ENCODE measurements at places on chromosomes 1 and 21.

DNA sequence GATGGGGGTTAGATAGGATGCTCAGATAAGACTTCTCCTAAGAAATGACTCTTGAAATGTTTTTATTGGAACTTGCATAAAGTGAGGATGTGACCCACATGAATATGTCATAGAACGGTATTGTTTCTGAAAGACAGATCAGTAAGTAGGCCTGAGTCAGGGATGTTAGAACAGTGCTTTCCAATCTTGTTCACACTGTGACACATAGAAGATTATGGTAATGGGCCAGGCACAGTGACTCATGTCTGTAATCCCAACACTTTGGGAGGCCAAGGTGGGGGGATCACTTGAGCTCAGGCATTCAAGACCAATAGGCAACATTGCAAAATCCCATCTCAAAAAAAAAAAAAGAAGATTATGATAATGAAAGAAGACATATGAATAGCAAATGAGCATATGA lies 32.9 kb downstream of the FMO4 start:
- no peak for DNase-seq

DNA sequence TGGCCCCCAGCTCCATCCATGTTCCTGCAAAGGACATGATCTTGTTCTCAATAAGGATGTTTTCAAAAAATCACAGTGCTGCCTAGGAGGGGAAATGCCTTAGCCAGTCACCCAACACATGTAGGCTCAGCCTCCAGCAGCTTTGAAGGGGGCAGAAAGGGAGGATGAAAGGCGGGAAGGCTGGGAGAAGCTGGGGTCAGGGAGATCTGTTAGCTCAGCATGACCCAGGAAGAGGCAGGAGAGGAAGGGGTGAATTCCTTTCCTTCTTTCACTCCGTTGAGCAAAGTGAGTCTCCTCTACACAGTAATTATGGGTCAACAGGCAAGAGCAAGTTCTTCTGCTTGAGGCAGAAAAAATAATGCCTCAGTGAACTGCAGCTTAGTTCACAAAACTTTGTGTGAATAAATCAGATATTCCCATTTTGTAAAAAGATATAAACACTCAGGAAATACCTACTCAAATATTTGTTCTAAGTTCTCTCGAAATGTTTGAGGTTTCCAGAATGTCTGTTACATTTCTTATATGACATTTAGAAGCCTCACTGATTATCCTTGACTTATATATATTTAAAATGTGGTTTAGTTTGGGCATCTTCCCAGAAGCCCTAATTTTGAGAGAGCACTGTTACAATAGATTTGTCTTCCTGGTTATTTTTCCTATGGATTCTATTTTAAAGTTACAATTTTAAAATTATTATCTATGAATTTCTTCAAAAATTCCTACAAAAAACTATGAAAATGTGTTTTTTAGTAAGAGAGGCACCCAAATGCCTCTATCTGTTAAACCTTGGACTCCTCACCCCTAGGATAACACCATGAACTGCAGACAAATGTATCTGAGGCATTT lies 116.8 kb downstream of the KCNJ6 start:
- DNase-seq = no peak

- no peak for DNase-seq
Measured at GRCh38 chr21:18000981-18001686, 182.0 kb upstream of the C21orf91 start.

GRCh38 chr1:70537788-70538187 lies 126.7 kb downstream of the CTH start:
- DNase-seq = no peak

GRCh38 chr1:151680391-151680790 lies 36.2 kb downstream of the CELF3 start:
- no peak for DNase-seq

DNA sequence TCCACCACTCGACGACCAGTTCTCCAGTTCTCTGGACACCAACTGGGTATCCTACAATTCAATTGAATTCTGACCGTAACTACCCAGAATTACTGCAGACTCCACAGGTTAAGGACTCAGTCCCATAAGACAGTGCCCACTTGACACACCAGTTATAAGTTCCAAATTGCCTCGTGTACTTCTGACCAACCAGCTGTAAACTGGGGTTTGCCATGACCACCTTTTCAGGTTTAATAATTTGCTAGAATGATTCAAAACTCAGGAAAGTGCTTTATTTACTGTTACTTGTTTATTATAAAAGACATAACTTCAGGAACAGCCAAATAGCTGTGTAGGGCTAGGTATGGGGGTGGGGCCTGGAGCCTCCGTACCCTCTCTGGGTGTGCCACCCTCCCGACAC lies 15.3 kb downstream of the NUDC start:
- no peak for DNase-seq

DNA sequence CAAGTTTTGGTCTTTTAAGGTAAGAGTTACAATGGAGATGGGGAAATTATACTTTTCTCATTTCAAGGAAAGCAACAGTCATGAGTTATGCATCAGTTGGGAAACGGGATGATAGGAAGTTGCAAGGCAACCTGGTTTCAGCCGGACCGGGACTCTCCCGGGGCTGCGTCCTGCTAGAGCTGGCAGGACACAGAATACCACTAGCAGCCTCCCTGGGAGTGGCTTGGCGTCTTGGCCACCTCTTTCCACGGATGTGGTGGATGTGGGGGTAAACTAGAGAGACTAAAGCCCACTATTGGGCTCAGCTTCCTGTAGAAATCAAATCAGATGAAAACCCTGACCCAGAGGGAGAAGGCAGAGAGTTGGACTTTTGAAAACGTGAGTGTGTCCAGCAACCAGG lies 71.9 kb downstream of the ADARB1 start:
- no peak for DNase-seq

DNA sequence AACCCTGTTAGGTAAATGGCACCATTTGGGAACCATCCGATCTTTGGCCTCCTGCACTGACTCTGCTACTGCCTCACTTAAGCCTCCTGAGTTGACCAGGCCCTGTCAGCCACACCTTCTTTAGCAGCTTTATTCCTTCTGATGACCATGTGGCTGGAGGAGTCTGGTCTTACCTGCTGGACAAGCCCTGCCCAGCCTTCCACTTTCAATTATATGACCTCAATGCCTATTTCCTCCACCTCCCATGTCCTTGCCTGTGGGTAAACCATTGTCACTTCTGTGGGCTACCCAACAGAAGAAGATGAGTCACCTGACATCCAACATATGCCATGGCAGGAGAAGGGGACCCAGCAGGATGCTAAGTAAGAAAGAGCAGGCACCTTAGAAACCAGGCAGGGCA lies 393.8 kb downstream of the NTNG1 start:
- no peak for DNase-seq

- DNase-seq = no peak
Measured at GRCh38 chr1:8816831-8817411, 519 bp downstream of the RERE start.

DNA sequence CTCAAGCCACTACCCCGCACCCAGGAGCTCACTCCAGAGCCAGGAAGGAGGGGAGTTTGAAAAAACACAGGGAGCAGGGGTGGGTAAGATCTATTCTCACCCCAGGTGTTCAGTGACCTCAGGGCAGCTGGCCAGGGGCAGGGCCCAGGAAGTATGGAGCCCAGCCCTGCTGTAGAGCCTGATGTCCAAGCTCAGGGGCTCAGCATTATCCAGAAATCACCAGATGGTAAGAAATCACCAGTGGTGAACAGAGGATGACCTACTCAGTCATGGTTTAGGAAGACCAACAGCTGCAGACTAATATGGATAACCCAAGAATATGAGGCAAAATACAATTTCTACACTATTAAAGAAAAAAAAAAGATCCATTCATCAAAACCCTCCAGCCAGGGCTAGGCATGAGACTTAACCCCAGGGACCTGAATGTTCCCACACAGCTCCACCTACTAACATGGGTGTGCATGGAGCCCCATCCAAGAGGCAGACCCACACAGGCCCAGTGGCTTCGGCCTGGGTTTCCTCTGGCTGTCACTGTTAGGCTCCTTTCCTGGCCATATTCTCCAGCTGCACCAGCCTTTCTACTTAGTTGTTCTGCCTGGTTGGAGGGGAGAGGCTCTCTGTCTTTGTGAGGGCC lies 67.6 kb downstream of the KCNN3 start:
- no peak for DNase-seq

GRCh38 chr21:36053715-36054062 lies 6.6 kb downstream of the SETD4 start:
- no peak for DNase-seq

DNA sequence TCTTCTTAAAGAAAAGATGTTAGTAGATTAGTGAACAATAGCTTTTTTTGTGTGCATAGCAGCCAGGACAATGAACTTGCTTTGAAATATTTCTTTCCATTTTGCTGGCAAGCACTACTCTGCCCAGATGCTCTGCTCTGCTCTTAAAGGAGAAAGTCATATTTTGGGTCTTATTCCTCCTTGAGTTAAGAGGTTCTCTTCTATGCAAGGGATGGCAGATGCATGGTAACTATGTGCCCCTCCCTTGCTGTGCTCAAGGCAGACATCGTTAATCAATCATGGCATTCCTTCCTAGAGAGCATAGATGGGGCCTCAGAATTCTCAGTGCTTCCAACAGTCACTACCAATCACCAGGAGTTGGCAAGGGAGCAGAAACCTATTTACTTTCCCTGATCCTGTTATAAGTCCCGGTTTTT lies 27.6 kb downstream of the NIPAL3 start:
- no peak for DNase-seq

GRCh38 chr21:45069711-45070110 lies 4.7 kb upstream of the ADARB1 start:
- no peak for DNase-seq

- no peak for DNase-seq
Measured at GRCh38 chr21:35737899-35738346, 322.4 kb downstream of the SETD4 start.

- no peak for DNase-seq
Measured at GRCh38 chr1:96581772-96582171, 139.8 kb upstream of the PTBP2 start.

GRCh38 chr1:225987491-225988316 lies 11.4 kb downstream of the SDE2 start:
- no peak for DNase-seq

DNA sequence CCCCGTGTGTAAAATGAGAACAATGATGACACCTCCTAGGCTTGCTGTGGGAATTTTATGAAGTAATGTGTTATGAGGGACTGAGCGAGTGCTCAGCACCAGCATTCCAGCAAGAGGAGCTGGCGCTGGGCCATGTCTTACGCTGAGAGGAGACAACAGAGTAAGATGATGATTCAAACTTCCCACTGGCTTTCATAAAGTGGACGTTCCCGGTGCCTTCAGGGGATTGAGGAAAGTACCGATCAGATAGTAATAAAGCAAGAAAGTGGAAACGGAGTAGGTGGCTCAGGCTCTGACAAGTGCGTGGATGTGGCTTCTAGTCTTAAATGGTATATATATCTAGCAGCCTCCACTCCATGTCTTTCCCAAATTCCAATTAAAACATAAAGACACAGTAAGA lies 23.8 kb downstream of the EPHA10 start:
- DNase-seq = no peak

GRCh38 chr1:46372431-46372830 lies 21.7 kb upstream of the FAAH start:
- DNase-seq = no peak

DNA sequence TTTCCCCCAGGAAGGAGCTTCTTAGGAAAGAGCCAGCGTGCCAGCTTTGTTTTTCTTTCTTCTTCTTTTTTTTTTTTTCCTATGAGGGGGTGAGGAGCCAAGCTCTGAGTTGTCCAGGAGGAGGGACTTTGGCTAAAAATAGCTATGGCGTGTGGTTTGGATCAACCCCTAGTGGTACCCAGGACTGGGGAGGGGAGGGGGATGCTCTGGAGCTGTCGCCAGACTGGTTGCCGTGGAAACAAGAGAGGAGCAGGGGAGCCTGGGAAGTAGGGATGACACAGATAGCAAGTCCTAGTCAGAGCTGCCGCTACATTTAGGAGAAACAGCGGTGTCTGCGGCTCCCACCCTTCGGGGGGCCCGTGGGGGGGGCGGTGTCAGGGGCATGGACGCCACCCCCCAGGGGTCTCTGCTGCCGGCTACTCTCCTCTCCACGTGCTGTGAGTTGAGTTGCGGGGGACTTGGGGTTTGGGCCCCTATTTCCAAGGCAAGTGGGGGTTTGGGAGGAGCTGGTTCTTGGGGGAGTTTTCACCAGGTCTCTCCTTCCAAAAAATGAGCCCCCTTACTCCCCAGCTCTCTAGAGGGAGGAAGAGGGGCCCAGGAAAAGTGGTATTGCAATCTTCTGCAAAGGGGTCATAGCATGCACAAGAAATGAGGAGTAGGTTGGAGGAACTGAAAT lies at the start of gene KCNJ9:
Gene KCNJ9 (plus strand): TSS at position 278 of the 676 bp plus-strand sequence. CDS start 2,493 bp downstream, outside the sequence.
- no peak for DNase-seq

- no peak for DNase-seq
Measured at GRCh38 chr1:84574936-84575335, 696 bp upstream of the CTBS start.

- no peak for DNase-seq
Measured at GRCh38 chr1:84366786-84367185, 31.5 kb upstream of the DNASE2B start.

GRCh38 chr1:80533093-80533492 lies 1267.6 kb upstream of the ADGRL2 start:
- no peak for DNase-seq

- no peak for DNase-seq
Measured at GRCh38 chr1:189658381-189658780, 819.3 kb downstream of the BRINP3 start.

- DNase-seq = no peak
Measured at GRCh38 chr1:113415310-113416070, 25.2 kb downstream of the MAGI3 start.

DNA sequence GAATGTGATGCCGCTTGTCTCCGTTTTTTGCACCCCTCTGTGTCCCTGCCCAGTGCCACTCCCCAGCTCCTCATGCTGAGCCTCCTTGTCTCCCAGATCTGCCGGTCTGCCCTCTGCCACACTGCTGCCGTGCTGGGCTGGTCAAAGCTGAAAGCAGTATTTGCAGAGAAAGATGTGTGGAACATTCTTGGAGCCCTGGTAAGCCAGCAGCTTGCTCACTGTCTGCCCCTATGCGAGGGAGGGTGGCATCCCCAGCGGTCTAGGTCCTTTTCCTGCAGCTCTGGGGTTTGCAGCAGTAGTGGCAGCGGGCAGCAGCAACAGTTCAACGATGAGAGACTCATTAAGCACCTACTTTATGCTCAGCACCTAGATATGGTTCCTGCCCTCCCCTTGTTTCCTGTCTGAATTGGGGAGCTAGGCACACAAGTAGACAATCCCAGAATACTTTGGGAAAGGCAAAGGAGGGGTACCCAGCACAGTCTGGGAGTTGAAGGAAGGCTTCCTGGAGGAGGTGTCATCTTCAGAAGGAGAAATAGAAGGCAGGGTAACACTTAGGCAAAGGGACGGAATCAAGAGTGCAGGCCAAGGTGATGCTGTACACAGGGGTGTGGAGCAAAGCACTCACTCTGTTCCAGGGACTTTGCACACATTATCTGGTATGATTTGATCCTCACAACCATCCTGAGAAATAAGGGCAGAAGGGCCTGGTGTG lies 63.1 kb downstream of the KIF21B start:
- no peak for DNase-seq
